ENCODE measurements at places on chromosomes 13 and 19.

DNA sequence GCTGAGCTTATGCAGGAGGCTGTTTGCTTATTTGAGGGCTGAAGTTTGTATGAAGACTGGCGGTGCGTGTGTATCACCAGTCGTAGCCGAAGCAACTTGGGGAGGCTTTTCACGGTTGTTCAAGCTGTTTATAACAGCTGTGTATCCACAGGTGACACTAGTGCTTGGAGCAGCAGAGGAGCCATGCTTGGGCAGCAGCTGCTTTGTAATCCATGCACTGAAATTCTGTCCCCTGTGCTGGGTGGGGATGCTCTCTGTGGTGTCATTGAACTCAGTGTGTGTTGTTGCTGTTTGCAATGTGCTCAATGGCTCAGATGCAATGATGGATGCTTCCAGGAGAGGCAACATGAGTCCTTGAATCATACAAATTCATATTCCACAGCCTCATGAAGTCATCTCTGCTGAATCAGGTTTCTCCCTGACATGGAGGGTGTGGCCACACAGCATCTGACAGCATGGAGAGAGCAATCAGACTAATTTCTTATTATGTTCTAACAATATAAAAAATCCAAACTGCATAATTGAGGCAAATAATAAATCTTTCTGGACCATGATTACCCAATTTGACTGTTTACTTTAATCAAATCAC is 18.8 kb upstream of the GTF3A start:
- no peak for DNase-seq

DNA sequence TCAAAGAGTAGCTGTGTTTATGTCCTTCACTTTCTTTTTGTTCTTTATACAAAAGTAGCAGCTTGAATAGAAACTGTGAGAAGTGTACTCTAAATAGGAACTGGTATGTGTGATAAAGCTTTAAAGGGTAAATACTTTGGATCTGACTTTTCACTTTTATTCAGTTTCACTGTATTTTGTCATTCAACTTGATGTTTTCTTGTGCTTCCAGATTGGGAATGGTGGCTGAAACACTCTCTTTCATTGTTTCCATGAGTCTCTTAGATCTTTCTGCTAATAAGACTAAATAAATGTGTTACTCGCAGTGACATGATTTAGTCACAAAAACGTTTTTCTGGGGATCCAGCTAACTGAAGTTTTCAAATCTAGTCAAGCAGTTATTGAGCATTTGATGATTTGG is 133.2 kb downstream of the GPC5 start:
- DNase-seq: no peak

DNA sequence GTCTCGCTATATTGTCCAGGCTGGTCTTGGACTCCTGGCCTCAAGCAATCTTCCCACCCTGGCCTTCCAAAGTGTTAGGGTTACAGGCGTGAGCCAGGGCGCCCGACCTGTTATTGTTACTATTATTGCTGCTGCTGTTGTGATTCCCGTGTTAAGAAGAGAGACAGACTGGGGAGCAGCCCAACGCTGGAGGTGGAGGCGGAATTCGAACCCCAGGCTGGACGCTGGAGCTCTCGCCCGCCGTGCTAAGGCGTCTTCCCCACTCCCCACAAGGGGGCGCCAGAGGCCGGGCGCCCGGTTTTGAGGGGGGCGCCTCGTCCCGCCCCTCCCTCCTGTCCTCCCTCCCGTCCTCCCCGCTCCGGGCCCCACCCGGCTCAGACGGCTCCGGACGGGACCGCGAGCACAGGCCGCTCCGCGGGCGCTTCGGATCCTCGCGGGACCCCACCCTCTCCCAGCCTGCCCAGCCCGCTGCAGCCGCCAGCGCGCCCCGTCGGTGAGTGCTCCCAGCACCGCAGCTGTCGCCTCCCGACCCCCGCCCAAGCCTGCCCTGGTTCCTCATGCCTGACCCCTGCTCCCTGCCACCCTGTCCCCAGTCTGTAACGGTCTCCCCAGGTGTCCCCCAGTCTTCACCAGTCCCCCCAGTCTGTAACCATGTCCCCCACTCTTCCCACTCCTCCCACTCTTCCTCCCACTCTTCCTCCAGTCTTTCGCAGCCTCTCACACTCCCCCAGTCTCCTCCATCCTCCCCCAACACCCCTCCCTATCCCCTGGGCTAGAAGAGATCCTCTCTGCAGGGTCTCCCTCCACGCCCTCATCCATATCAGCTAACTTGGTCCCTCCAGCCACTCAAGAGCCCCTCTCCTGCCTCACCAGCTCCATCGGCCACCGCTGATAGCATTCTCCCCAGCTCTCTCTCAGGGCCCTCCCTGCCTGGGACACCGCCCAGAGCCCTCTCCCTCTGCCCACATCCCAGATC is at the start of gene EHD2:
Gene EHD2, plus strand, starts transcription at position 377 of the 976 bp plus-strand sequence. CDS start 3,191 bp downstream, outside the sequence.
- peak; percentile 83 for DNase-seq

DNA sequence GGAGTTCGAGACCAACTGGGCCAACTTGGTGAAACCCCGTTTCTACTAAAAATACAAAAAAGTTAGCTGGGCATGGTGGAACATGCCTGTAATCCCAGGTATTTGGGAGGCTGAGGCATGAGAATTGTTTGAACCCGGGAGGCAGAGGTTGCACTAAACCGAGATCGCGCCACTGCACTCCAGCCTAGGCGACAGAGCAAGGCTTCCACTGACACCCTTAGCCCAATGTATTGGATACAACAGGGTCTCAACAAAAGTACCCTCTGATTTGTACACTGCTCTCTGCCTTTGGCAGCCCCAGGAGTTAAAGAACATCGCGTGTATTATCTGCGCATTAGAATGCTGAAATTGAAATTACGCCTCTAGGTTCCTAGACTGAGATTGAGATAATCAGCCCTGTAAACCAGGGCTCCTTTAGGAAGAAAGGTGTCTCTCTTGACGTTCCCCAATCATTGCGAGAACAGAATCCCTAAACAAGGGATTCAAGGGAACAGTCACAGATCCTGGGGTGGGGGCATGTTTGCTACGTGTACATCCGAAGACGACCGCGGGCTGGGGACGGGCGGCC is 21.9 kb downstream of the IPO5 start:
- no peak for DNase-seq

DNA sequence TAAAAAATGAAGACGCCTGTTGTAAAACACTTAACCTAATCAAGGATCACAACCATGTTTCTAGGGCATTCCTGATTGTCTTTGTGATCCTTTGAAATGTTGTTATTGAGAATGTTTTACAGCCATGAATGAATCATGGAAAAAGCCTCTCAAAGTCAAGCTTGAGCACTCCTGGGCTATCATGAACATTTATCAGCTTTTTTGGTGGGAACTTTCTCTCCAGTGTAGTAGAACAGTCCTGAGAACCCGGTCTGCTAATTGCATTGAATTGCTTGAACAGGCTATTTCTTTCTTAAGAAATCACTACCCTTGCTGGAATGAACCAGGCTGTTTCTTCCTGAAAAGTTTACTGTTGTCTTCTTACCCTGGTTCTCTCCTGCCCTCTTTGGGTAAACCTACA is 516.5 kb downstream of the FGF9 start:
- DNase-seq: no peak

- DNase-seq: peak; percentile 58
These were observed 4.1 kb downstream of the HMG20B start for GRCh38 chr19:3576696-3577443.

DNA sequence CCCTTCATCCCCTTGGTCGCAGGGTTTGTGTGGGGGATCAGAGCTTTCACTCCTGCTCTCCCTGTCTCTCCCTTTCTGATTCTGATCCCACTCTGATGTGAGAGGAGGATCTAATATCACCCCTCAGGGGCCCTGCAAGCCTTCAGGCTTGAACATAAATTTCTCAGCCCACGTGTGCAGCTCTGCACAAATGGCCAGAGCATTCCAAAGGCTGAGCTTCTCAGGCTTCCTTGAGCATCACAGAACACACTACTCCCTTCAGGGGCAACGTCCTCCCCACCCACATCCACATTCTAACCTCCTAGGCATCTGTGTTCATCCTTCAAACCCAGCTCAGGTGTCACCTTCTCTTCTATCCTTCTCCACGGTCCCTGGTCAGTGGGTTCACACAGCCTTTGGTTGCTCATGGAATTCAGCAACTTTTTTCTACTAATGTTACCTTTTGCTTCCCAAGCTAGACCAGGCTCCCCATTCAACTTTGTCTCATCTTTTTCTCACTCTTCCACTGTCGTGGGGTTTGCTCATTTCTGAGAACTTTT is 24.4 kb upstream of the DOCK9 start:
- no peak for DNase-seq
